ENCODE measurements at places on chromosomes 1 and 21.

GRCh38 chr1:17908945-17909344, 153.8 kb downstream of the ACTL8 start:
- DNase-seq: no peak

DNA sequence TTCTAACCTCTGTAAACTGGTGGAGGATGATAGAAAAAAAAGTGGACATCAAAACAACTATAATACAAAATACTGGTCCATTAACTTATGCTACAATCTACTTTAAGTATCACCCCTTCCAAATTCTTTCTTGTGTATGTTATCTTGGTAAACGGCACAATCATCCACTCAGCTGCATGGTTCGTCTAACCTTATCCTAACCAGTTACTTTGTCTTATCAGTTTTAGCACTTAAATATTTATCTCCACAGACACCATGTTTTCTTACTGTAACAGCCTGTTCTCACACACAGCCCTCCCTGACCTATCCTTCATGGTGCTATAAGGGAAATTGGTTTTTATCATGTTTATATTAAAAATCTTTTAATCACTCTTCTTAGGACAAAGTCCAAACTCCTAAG, 157.2 kb downstream of the PTGER3 start:
- no peak for DNase-seq

GRCh38 chr1:206925106-206925736, 3.5 kb upstream of the FCMR start:
- DNase-seq: peak; percentile 43

DNA sequence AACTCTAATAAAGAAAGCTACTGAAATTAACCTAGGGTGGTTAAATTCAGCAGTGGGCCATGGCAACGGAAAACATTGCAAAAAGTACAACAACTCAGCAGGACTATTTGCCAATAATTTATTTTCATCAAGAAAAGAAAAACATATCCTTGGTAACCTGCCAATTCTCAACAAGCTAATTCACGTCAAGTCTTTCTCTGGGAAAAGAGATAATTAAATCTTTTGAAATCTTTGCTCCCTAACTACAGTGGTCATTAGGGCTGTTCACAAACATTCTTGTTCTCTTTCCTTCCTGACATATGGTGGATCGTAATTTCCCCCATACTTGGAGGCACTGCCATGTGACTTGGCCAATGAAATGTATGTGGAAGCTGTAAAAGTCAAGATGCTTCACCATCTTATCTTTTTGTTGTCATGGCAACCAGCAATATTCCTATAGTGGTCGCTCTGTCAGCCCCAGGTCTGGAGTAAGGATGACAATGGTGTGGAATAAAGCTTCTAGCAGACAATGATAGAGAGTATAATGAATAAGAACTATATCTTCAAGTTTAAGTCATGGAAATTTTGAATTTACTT, 29.6 kb upstream of the ZNF326 start:
- no peak for DNase-seq

DNA sequence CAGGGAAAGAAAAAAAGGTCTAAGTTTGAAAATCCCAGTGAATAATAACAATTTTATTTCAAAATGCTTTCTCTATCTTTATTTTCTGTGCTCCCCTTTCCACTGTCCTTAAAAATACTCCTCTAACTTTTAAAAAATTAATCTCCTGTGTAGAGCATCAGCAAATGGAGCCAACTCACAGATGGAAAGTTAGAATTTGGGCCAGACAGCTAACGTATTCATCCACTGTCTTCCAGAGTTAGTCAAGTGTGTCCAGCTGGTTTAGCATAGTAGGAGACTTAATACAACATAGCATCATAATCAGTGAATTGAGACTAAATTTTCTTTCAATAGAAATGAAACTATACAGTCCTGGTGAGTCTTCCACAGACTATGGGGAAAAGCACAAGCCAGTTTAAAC, 419.0 kb upstream of the LRRC7 start:
- DNase-seq: no peak

DNA sequence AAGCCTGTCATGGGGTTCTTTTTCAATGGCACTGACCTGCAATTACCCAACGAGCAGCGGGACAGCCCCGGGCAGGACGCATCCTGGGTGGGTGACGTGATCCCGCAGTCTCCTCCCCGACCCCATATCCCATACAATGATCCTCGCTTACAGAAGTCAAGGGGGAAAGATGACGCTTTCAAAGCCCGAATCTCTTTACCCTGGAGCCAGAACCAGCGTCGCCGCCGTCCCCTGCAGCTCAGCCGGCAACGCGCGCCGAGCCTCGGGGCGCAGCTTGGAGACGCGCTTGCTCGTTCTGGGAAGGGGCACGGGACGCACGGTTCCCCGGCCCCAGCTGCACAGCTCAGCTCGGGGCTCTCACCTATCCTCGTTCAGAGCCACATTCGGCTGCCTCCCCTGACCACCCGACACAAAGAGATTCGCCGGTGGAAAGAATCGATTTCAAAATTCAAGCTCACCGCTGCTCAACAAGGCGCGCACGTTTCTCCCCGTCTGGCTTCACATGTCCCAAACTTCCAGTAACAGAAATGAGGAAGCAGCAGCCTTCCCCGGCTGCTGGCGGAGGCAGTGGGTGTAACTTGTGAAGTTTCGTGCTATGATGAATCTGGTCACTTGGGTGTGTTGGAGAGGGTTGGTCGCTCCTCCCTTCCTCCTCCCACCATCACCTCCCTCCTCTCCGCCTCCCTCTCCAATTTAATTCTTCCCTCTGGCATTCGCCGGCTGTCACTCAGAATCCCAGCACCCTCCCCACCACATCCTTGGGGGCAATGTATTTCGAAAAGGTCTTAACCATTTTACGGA, at the start of gene TIAM1:
TSS of gene TIAM1 (minus strand) at position 582 of the 801 bp plus-strand sequence. CDS start 77,289 bp downstream, outside the sequence.
- no peak for DNase-seq

Data from activated CD8-positive, alpha-beta memory T cell treated with anti-CD3 and anti-CD28 coated beads for 1 hour (primary cell).